ENCODE measurements at places on chromosomes 16 and 17.

- DNase-seq = no peak
Observed at GRCh38 chr17:58565389-58566311, 51.2 kb upstream of the MTMR4 start.

GRCh38 chr16:10564591-10564990, 15.8 kb downstream of the EMP2 start:
- DNase-seq = no peak

GRCh38 chr17:50181144-50181543, 15.3 kb downstream of the SGCA start:
- peak; percentile 76 for DNase-seq

- DNase-seq = no peak
Observed at GRCh38 chr16:11380836-11381235, 35.6 kb downstream of the RMI2 start.

GRCh38 chr17:7405350-7406234, 1.7 kb upstream of the TMEM256 start:
- no peak for DNase-seq

DNA sequence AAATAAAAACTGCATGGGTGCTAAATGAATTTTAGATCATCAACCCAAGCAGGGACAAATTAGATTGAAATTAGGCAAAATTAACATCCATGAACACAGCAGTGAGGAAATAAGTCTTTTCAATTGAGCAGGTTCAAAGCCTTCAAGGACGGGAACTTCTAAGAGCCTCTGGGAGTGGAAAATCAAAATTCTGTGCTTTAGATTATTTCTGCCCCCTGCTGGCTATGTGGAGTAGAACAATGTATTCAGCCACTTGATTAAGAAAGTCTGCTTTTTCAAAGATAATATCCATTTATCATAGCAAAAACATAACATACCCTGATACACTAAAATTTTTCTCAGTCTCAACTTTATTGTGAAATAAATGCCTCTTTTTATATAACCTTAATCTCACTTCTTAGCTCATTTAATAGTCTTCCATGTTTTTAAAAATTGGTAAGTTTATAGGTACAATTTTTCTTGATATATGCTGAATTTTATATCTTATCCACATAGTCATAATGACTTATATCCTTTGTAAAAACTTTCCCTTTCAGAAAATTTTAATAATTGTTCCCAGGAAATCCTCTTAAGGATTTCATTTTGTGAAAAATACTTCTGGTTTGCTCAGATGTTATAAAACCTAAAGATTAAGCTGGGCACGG, 28.1 kb upstream of the NOL11 start:
- no peak for DNase-seq

GRCh38 chr17:40071313-40072039, 8.7 kb downstream of the THRA start:
- DNase-seq = peak; percentile 47

DNA sequence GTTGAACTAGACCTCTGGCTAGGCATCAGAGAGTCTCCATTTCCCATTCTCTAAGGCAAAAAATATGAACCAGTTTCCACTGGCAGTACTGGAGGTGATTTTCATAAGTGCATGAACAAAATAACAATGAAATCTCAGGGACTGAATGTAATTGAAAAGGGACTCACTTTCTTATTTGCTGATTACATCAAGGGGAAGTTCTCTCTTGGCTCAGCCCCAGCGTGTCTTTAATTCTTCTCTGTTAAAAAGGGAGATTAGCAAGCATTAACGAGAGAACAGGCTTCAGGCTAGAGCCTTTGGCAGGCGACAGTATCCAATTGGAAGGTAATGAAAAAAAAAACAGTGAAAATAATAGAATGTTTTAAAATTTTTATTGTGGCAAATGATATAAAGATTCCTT, 34.0 kb upstream of the ADAMTS18 start:
- no peak for DNase-seq

GRCh38 chr17:67049025-67049739, 4.8 kb downstream of the CACNG1 start:
- DNase-seq = no peak

DNA sequence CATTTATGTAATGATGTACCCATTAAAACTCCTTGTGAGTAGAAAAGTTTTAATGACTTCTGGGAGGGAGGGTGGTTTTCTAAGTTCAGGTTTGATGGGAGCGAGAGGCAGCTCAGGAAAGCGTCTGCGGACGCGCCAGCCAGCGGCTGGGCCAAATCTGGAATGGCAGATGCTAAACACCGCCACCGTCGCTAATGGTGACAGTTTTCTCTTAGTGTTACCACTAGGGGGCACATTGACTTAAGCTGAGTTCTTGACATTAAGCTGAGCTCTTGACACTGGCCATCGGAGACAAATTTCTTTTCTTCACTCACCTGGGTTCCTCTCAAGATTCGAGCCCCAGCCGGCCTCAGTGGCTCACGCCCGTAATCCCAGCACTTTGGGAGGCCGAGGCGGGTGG, 6.7 kb downstream of the TRPV1 start:
- DNase-seq = no peak

DNA sequence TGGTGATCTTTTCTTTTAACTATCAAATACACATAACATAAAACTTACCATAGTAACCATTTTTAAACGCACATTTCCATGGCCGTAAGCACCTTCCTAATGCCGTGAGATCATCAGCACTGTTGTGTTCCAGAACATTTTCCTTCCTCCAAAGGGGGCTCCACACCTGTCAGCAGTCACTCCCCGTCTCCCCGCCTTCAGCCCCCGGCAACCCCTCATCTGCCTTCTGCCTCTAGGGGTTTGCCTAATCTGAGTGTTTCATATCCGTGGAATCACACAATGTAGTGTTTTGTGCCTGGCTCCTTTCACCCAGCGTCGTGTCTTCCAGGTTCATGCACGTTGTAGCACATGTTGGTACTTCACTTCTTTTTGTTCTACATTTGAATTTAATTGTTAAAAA, 350.1 kb upstream of the TNRC6C start:
- no peak for DNase-seq

- DNase-seq = no peak
Observed at GRCh38 chr17:74227271-74228080, 14.1 kb downstream of the TTYH2 start.

GRCh38 chr17:29561554-29562517, 5.0 kb downstream of the ABHD15 start:
- no peak for DNase-seq

- DNase-seq = no peak
Observed at GRCh38 chr17:59671386-59671785, 35.8 kb downstream of the PTRH2 start.

DNA sequence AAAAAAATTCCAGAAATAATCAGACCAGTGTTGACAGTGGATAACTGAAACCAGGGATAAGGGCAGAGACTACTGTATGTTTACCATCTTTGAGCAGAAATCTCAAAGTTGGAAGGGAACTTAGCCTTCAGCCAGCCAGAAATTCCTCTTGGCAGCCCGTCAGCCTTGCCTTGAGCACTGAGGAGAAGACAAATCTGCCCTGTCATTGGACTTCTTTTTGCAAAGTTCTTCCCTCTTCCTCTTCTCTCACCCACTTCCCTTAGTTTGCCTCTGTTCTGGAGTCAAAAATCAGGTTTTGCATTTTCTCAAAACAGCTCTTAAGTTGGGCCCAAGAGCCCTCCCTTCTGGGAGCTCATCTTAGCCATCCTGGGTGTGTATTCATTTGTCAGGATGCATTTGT, 6.2 kb downstream of the TUFM start:
- no peak for DNase-seq

DNA sequence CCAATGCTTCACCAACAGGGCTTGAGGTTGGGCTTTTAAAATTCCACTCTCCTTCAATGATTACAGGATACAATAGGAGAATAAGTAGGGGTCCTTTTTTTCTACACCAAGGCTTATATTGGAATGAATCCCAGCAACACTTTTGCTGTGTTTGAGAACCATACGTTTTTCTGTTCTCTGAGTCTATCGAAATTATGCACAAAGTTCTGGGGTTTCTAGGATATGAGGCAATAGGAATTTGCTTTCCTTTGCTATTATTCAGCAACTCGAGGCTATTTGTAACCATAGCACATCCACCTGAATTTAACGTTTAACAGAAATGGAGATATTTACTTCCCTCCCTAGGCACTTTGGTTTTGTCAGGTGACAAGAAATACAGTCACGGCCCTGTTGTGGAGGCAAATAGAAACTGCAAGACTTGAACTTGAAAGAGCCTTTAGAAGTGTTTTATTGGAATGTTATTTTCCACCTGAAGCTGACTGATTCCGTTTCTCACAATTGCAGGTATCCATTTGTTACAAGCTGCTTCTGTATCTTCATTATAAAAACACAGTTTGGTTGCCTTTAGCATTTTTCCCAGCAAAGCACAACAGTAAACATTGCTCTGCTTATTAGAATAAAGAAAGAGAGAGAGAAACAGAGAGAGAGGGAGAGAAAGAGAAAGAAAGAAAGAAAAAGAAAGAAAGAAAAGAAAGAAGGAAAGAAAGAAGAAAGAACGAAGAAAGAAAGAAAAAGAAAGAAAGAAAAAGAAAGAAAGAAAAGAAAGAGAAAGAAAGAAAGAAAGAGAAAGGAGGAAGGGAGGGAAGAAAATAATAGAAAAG, 109.6 kb downstream of the HS3ST3A1 start:
- no peak for DNase-seq

DNA sequence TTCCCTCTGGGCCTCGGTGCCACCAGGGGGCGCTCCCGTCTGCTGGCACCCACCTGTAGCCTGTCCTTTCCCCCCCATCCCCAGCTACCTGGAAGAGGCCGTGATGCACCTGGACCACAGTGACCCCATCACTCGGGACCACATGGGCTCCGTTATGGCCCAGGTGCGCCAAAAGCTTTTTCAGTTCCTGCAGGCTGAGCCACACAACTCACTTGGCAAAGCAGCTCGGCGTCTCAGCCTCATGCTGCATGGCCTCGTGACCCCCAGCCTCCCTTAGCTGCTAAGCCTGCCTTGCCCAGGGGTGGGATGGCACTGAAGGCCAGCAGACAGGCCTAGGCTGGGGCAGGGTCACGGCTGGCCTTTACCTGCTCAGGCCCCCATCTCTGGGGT, 818 bp upstream of the NRN1L start:
- DNase-seq = peak; percentile 71

GRCh38 chr16:77913738-77914253, 108.6 kb upstream of the CLEC3A start:
- no peak for DNase-seq

- DNase-seq = no peak
Observed at GRCh38 chr16:61149709-61150108, 886.5 kb downstream of the CDH8 start.

GRCh38 chr17:48724251-48725003, 1.4 kb downstream of the PRAC2 start:
- peak; percentile 89 for DNase-seq

GRCh38 chr16:678209-678857, 1.9 kb upstream of the STUB1 start:
- DNase-seq = no peak

DNA sequence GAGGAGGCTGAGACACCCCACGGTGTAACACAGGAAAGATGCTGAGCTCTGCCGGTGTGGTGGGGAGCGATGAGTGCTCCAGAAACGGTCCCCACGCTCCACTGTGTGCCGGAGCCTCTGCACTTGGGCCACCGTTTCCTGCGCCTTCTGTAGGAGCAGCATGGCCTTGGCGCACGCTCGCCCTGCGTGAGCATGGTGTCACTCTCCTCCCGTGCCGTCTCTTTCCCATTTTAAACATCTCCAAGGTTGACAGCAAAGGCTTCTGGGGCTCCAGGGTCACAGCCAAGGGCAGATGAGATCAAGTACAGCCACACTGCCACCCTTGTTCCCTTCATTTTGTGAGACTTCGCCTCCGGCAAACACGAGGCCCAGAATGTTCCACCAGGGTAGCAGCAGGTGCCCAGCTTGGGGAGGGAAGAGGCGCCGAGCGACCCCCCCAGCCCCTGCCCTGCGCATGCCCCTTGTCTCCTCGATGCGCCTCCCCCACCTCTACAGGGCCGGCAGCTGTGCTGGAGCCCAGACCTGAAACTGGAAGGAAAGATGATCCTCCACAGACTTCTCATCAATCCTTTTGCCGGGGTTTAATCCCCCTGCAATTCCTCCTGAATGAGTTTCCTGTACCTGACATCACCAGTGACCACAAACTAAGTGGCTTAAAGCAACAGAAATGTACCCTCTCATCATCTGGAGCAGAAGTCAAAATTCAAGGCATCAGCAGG, 19.9 kb upstream of the OSGIN1 start:
- DNase-seq = no peak

GRCh38 chr16:10572611-10573010, 7.8 kb downstream of the EMP2 start:
- no peak for DNase-seq

- no peak for DNase-seq
Observed at GRCh38 chr17:49364119-49364518, 2.1 kb upstream of the ZNF652 start.

DNA sequence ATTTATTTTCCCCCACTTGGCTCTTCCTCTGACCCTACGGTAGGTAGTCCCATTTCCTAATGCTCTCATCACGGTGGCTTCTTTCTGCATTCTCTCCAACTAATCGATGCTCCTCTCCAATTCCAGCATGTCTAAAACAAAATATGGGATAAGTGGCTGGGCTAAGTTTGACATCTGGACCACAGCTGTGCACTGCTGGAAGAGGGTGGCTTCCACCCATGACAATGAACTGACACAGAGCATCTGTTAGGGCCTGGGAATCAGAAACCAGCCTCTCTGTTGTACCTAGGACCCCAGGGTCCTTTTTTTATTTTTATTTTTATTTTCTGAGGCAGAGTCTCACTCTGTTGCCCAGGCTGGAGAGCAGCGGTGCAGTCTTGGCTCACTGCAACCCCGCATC, 29.0 kb upstream of the SLC39A11 start:
- DNase-seq = no peak

GRCh38 chr16:11560701-11561453, 25.8 kb downstream of the LITAF start:
- DNase-seq = no peak

GRCh38 chr17:16944334-16945135, 27.4 kb downstream of the TNFRSF13B start:
- no peak for DNase-seq

DNA sequence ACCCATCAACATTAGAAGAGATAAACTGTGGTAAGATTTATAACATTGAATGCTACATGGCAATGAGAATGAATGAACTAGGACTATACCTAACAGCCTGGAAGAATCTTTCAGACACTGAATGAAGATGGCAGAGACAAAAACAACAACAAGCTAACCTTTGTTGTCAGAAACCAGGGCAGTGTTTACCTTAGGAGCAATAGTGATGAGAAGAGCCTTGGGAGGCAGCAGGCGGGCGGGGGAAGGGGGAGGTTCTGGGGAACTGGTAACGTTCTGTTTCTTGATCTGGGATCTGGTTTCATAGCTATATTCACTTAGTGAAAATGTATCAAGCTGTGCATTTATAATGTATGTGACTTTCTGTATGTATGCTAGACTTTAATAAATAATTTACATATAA, 139.0 kb upstream of the TNRC6C start:
- DNase-seq = no peak

DNA sequence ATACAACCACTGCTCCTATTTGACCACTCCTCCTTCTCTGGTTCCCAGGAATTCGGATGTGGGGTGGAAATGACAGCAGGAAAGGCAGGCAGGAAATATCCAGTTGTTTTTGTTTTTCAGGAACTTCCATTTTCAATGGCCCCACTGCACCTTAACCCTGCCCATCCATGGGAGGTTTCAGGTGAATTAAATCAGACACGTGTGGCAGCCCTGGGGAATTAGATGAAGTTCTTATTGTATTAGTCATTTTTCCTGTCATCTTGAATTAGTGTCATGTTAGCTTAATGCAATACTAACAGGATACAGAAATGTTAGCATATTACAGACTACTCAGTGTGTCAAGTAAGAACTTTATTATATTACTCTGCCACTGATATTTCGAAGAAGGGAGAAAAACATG, 146.4 kb downstream of the CHD9NB start:
- no peak for DNase-seq

- DNase-seq = peak; percentile 78
Observed at GRCh38 chr17:28763804-28764266, 20.0 kb downstream of the TRAF4 start.

Measured in right forelimb (tissue), 1 donor.